Activated naive CD8-positive, alpha-beta T cell treated with anti-CD3 and anti-CD28 coated beads for 36 hours (primary cell): ENCODE measurements at places on chromosomes 2 and 18. TPM values are rescaled to one million over a fixed set of nuclear protein-coding genes. Genes with fewer than 3 reads are reported as not detected.

DNA sequence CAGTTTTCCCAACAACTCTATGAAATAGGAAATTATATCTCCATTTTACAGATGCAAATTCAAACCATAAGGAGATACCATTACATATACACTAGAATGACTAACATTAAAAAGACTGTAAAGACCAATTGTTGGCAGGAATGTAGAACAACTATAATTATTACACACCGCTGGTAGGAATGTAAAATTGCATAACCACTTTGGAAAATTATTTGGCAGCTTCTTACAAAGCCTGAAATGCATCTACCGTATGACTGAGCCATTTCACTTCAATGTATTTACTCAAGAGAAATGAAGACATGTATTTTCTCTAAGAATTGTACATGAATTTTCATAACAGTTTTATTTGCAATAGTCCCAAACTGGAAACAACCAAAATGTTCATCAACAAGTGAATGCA lies 189.1 kb upstream of the BCL2L11 start:
- H3K4me1 ChIP-seq = no peaks in the 10 kb centered on the region
- no peak overlapping the region for H3K4me3 ChIP-seq
- peaks cover 10% of the 10 kb centered on the region for H3K36me3 ChIP-seq
- DNase-seq = no peak
- no peaks in the 10 kb centered on the region for H3K27me3 ChIP-seq

DNA sequence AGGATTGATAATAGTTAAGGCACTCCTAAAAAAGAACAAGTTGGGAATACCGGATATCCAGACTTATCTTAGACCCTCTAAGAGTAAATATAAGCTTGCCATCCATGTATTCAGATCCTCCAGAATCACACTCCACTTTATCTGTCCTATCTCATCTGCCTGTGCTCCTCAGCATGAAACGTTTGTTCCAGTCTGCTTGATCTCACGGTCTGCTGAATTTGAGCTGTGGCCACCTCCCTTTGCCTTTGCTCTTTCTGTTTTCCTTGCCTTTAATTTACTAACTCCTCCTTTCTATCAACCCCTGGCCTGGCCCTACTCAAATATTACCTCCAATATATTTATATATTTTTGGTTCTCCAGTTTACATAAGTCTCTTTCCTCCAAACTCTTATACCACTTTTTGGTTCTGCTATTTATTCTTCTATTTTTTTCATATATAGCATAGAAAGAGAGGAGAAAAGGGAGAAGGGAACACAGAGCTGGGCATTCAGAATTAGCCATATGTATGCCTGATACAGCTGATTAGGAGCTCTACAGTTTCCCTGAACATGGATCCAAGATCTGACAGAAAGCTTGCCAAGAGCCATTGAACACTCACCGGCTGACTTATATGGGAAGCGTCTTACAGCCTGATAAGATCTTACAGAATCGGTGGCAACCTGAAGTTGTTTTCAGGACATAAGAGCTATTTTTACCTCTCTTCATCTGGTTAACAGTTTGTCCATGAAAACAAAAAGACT lies 21.8 kb upstream of the DNAJC27 start:
- DNase-seq = no peak
- H3K27me3 ChIP-seq = peaks cover 13% of the 10 kb centered on the region
- no peaks in the 10 kb centered on the region for H3K4me1 ChIP-seq

GRCh38 chr2:199055336-199055735 lies 402.4 kb downstream of the SATB2 start:
- H3K36me3 ChIP-seq = no peaks in the 10 kb centered on the region
- no peaks in the 10 kb centered on the region for H3K4me1 ChIP-seq
- no peak overlapping the region for H3K27ac ChIP-seq
- no peak overlapping the region for H3K4me3 ChIP-seq
- DNase-seq = no peak

DNA sequence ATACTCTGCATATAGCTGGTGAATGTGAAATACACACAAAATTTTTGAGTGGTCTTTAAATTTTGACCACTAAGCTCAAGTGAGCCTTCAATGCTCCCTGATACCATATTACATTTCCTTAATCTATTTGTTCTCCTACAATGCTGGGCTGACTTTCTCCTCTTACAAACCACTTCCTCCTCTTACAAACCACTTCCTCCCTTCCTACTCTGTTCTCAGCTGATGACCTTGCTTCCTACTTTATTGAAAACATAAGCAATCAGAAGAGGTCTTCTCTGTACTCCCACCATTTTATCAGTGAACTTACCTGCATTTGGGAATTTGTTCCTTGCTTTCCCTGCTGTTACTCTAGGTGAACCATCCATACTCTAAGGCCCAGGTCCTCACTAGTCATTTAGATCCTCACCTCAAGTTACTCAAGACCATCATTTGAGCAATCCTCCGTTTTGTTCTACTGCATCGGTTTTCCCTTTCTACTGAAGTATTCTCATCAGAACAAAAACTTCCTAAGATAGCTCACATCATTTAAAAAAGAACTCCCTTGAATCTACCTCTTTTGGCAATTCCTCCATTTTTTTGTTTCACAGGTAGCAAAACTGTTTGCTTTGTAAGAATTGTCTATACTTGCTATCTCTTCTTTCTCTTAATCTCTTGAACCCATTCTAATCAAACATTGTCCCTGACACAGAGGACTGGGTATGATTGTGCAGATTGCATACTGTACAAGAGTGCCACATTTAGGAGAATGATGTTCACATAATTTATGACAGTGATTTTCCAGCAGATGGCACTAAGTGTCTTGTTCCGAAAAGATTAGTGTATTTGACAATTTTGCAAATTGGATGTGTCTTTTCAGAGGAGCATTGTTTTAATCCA lies 96.5 kb downstream of the EPB41L5 start:
- H3K4me3 ChIP-seq = peak overlapping the region; percentile 15
- peak overlapping the region; percentile 81 for H3K27ac ChIP-seq
- peaks cover 6% of the 10 kb centered on the region for H3K36me3 ChIP-seq
- H3K4me1 ChIP-seq = peaks cover 21% of the 10 kb centered on the region
- H3K27me3 ChIP-seq = no peaks in the 10 kb centered on the region

- no peak for DNase-seq
- peaks cover 14% of the 10 kb centered on the region for H3K27me3 ChIP-seq
- no peak overlapping the region for H3K4me3 ChIP-seq
- no peaks in the 10 kb centered on the region for H3K36me3 ChIP-seq
Measured at GRCh38 chr2:9076210-9076609, 72.7 kb upstream of the MBOAT2 start.

- no peak for DNase-seq
- no peak overlapping the region for H3K27ac ChIP-seq
Measured at GRCh38 chr2:113741091-113741490, 15.4 kb downstream of the SLC35F5 start.

- H3K27ac ChIP-seq = no peak overlapping the region
- H3K27me3 ChIP-seq = no peaks in the 10 kb centered on the region
- peaks cover 11% of the 10 kb centered on the region for H3K4me1 ChIP-seq
- H3K4me3 ChIP-seq = no peak overlapping the region
Measured at GRCh38 chr2:174510583-174511189, 23.9 kb upstream of the GPR155 start.

DNA sequence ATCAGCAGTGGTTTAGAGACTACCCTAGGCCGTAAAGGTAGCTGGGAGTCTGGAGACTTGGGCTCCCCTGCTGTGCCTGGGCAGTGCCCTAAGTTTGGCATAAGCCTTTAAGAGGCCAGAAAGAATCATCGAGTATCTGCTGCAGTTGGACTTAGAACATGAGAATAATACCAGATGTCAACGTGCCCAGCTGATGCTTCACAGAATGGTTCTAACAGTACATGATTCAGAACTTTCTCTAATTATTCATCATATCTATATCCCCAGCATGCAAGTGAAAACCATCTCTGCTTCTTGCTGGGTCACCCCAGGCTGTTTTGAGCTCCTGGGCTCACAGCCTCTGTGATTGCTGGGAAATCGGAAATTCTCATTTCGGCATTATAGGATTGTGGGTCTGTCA lies 118.1 kb downstream of the NCK2 start:
- peaks cover 95% of the 10 kb centered on the region for H3K4me1 ChIP-seq
- no peak for DNase-seq
- H3K4me3 ChIP-seq = no peak overlapping the region
- peak overlapping the region; percentile 89 for H3K27ac ChIP-seq
- H3K36me3 ChIP-seq = peaks cover 61% of the 10 kb centered on the region

GRCh38 chr2:33672896-33673295 lies 73.8 kb upstream of the FAM98A start:
- H3K4me1 ChIP-seq = no peaks in the 10 kb centered on the region
- H3K27me3 ChIP-seq = peaks cover 10% of the 10 kb centered on the region
- H3K36me3 ChIP-seq = no peaks in the 10 kb centered on the region
- DNase-seq = no peak
- H3K4me3 ChIP-seq = no peak overlapping the region

GRCh38 chr2:70904371-70905216 lies 31.1 kb upstream of the ATP6V1B1 start:
- H3K4me3 ChIP-seq = no peak overlapping the region
- no peak overlapping the region for H3K27ac ChIP-seq
- no peaks in the 10 kb centered on the region for H3K36me3 ChIP-seq
- peaks cover 27% of the 10 kb centered on the region for H3K4me1 ChIP-seq
- no peak for DNase-seq

Gene COQ10B
- total RNA-seq = 19.5 TPM

Gene SDC1
- total RNA-seq = not detected

Gene PROKR1
- total RNA-seq = 0.52 TPM

Gene CAPN13
- not detected for total RNA-seq
